ENCODE measurements at places on chromosomes 5 and 9. TPM values are rescaled to one million over a fixed set of nuclear protein-coding genes. Genes with fewer than 3 reads are reported as not detected.

Gene WNT8A
- total RNA-seq: not detected

Gene ARSI
- total RNA-seq: 31.8 TPM

Gene SLC27A4
- 46.4 TPM for total RNA-seq

Gene TMEFF1
- 0.59 TPM for total RNA-seq

Gene CDKN2A
- not detected for total RNA-seq

Gene LRRTM2
- total RNA-seq: not detected

Gene TMEM252
- not detected for total RNA-seq

Gene IFNB1
- total RNA-seq: not detected

Gene DMRT3
- not detected for total RNA-seq

Gene CTNNAL1
- 52.7 TPM for total RNA-seq

Gene ZFP2
- 0.06 TPM for total RNA-seq

Gene LRRC19
- total RNA-seq: not detected

Gene C5orf52
- total RNA-seq: not detected

Gene TLX3
- total RNA-seq: not detected

Gene WDR31
- total RNA-seq: 1.6 TPM

Gene SPARC
- total RNA-seq: 15.7 TPM

Gene FBXL7
- total RNA-seq: 1.2 TPM

Gene TMEM215
- total RNA-seq: not detected

Gene TCERG1
- 55.6 TPM for total RNA-seq

Gene SCGB3A1
- total RNA-seq: not detected

Gene ESM1
- total RNA-seq: not detected

Gene DPYSL3
- 24.6 TPM for total RNA-seq

Gene NUDCD2
- total RNA-seq: 33.3 TPM

Gene PLPP7
- total RNA-seq: not detected

Gene KCNV2
- total RNA-seq: not detected

Gene PLPPR1
- total RNA-seq: not detected

Gene MCIDAS
- total RNA-seq: 1.6 TPM

Gene SLC6A7
- total RNA-seq: 0.02 TPM

Gene PCDHGA1
- total RNA-seq: 0.26 TPM

Gene NXNL2
- 0.52 TPM for total RNA-seq

Gene PMPCA
- 85.7 TPM for total RNA-seq

Gene ADAMTS6
- total RNA-seq: 0.15 TPM

Gene ZFYVE16
- total RNA-seq: 14.3 TPM

Gene IFNA21
- not detected for total RNA-seq

Gene RLN1
- not detected for total RNA-seq

Gene C1QTNF3
- not detected for total RNA-seq

Gene FRRS1L
- total RNA-seq: 0.22 TPM

Gene GGTA1
- total RNA-seq: not detected

Gene MSX2
- 3.6 TPM for total RNA-seq

Gene CNTFR
- 0.15 TPM for total RNA-seq

Gene TAF11L5
- not detected for total RNA-seq

Gene TAF11L10
- total RNA-seq: not detected

Gene HMCN2
- total RNA-seq: 0.02 TPM

Gene ERGIC1
- total RNA-seq: 309 TPM

Gene NOP16
- 129 TPM for total RNA-seq

Gene ANKRD31
- total RNA-seq: 0.06 TPM

Gene DPP7
- total RNA-seq: 108 TPM

Gene NEUROG1
- not detected for total RNA-seq

Gene KIF27
- total RNA-seq: 1.5 TPM

Gene PPP2R2B
- total RNA-seq: 0.09 TPM

Gene TUT7
- total RNA-seq: 18.0 TPM

Gene PLAC8L1
- 0.38 TPM for total RNA-seq

Gene BTNL3
- not detected for total RNA-seq

Gene CSF1R
- 0.35 TPM for total RNA-seq

Gene FBP2
- total RNA-seq: not detected

Data from A549 treated with dexamethasone at 1 μM for 4 hours (cell line).